Heart right ventricle (tissue), 16 donors: ENCODE measurements at places on chromosomes 6 and 20.

- DNase-seq, result no peak
Measured at GRCh38 chr20:62802026-62802712, 2.5 kb upstream of the OGFR start.

GRCh38 chr6:12171717-12172116 lies 118.4 kb upstream of the EDN1 start:
- DNase-seq, result no peak

DNA sequence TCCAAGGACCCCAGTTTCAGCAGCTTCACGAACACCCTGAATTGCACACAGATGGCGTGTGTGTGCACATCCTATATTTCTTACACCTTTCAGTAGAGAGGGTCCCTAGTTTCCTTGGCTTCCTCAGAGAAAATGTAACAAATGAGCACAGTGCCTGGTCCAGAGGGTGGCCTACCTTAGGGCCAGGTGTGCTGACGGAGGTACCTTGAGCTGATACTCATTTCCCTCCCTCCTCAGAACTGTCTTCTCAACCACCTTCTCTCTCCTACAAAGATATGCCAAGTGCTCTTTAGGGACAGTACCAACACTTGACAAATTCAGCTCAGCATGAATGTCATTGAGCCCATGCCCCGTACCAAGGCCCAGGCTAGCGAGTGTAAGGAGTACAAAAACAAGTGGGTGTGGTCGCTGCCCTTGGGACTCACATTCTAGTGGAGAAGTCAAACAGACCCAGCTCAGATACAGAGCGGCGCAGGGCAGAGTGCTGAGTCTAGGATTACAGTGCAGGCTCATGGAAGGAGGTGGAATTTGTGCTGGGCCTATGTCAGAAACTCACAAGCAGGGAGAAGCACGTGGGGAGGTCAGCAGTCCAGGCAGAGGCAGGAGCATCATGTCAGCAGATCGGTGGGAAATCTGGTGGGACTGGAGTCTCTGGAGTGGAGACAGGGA lies 9.6 kb upstream of the BPHL start:
- no peak for DNase-seq

DNA sequence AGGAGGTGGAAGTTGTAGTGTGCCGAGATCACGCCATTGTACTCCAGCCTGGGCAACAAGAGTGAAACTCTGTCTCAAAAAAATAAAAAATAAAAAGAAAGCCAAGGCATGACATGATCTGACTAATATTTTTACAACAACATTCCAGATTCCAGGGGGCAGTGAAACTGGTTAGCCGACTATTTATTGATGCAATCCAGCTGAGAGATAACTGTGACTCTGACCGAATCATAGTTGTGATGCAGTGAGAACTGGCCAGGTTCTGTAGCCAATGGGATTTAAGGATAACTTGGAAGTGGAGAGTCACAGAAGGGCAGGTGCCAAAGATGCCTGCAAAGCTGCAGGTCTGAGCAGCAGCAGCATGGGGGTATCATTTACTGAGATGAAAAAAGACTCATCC lies 82.9 kb upstream of the TSHZ2 start:
- no peak for DNase-seq

- peak; percentile 92 for DNase-seq
Measured at GRCh38 chr20:50190251-50191064, at the start of gene CEBPB. CEBPB (plus strand) TSS chr20:50190830; CDS start chr20:50191034, 204 bp downstream.

GRCh38 chr6:142376800-142377496 lies 75.1 kb downstream of the ADGRG6 start:
- DNase-seq, result no peak

DNA sequence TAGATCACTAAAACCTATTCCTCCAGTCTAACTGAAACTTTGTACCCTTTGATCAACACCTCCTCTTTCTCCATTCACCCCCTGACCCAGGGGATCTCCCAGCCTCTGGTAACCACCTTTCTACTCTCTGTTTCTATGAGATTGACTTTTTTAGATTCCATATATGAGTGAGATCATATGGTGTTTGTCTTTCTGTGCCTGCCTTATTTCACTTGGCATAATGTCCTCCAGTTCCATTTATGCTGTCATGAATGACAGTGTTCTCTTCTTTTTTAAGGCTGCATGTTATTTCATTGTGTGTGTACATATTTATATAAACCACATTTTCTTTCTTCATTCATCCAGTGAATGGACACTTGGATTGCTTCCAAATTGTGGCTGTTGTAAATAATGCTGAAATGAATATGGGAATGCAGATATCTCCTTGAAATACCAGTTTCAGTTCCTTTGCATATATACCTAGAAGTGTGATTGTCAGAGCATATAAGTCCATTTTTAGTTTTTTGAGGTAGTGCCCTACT lies 57.7 kb downstream of the DHX35 start:
- no peak for DNase-seq

GRCh38 chr6:5766260-5766659 lies 240.5 kb downstream of the NRN1 start:
- no peak for DNase-seq

- DNase-seq, result no peak
Measured at GRCh38 chr6:106360989-106361430, 493 bp downstream of the CRYBG1 start.

DNA sequence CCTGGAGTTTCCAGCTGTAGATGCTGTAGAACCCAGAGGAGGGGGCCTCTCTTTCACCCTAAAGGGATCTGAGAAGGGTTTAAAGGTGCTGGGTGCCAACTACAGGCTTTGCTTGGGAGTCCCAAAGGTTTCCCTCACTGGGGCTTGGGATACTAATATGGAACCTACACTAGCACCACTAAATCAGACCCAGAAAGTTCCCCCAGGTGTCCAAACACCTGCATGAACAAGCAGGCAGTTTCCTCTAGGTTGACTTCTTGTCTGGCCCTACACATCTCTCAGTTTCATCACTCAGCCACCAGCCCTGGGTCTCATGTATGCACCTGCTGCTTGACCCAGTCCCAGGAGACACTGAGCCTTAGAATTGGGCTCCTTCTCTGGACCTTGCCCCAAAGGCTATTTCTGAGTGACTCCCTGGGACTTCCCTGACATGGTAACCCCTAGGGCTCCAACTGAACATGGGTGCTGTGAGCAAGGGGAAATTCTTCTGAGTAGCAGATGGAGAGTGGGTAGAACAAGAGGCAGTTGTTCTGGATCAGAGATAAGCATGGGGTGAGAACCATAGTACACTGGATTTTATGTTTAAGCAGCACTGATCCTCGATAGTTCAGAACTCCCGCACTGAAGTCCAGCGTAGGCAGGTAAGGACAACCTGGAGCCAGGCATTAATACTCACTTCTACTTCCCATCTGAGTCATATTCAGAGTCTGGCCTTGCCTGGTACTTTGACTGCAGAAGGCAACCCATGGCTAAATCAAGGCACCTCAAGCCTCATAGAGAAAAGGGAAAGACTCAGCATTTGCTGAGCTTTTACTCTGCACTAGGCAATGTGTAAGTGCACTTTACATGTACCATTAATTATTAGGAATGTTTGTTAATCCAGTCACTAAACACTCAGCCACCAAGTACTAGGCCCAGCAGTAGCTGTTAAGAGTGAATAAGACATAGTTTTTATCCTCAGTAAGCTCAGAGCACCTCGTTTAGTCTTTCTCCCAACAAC lies 16.8 kb downstream of the BCL2L1 start:
- no peak for DNase-seq

GRCh38 chr6:25774120-25774715 lies 19.7 kb downstream of the SLC17A4 start:
- no peak for DNase-seq

GRCh38 chr20:19977373-19977770 lies 39.8 kb upstream of the NAA20 start:
- no peak for DNase-seq

DNA sequence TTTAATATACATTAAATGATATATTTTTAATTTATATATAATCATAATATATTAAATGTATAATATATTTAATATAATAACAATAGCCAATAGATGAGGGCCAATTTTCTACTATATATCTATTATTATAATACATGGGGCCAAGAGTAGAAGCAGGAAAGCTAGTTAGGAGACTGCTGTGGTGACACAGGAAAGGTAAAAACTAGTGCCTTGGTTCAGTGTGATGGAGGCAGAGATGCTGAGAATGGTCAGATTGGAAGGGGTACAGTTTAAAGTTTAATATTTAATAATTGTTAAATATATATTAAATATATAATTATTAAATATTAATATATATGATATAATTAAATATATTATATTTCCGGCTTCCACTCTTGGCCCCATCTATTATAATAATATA lies 102.9 kb upstream of the RNF217 start:
- DNase-seq, result no peak

DNA sequence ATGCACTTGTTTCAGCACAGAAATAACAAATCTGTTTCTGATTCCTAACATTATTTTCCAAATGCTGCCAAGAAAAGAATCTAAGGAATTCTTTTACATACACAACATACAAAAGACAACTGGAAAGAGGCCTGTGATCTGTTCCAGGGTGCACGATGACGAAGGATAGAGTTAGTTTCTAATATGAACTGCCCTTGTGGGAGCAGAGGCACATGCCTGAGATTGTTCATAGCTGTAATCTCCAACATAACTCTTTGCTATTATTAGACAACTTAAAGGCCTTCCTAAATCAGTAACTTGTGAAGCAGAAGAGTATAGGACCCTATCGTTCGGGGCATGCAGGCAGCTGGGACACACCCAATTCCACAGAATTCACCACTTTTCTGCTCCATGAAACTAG lies 41.2 kb upstream of the NHSL1 start:
- peak; percentile 13 for DNase-seq
